Stimulated activated CD8-positive, alpha-beta memory T cell treated with anti-CD3 and anti-CD28 coated beads, Interleukin-4, amount 100 ng/mL, for 24 hours (primary cell): ENCODE measurements at places on chromosomes 5 and 9.

DNA sequence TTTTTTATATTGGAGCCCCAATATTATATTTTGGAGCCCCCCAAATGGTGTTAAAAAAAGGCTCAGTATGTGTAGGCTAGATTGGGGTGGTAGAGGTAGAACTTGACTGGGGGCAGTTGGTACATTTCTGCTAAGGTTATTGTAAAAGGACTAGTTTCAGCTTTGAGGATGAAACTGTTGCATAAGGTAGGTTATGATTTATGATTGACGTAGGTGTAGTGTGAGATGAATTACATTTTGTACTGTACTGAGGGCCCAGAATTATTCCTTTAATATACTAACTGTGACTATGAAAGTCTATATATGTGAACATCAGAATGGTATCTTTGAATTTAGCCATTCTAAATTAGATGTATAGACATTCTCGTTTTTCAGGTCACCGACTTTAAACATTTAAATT, 3.6 kb downstream of the RIC1 start:
- DNase-seq: no peak

- no peak for DNase-seq
These were observed 94.4 kb downstream of the SIL1 start for GRCh38 chr5:139103762-139104161.

DNA sequence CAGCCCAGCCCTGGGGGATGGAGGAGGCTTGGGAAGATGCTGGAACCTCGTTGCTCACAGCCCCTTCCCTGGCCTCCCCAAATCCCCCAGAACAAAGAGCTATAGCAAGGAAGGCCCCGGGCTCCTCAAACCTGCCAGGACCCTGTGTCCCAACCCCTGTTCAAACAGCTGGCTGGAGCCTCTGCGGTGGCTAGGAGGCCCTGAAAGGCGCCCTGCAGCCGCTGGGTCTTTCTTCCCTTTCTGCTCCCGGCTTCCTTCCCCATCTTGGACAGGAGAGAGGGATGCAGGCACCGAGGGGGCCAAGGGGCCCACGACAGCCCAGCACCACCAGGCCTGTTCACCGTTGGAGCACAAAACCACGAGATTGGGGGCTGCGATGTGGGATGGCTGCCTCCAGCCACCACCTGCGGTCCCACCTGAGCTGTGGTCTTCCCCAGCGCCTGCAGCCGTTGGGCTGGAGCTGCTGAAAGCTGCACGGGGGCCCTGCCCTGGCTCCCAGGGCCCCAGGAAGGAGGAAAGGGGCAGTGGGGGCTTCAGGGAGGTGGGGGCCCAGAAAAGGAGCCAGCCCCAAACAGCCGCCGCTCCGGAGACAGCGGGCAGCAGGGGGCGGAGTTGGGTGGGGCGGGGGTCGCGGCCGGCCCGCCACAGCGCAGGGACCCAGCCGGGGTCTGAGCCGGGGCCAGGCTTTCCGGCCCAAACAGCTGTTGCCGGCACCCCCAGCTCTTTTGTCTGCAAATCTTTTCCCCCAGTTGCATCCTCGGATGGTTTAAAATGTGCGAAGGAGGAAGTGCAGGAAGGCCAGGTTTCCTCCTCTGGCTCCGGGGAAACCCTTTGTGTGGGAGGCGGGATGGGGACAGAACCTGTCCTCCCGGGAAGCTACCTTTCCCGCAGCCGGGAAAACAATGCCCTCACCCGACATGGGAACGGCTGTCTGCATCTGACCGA, 16.1 kb downstream of the NOTCH1 start:
- DNase-seq: no peak

DNA sequence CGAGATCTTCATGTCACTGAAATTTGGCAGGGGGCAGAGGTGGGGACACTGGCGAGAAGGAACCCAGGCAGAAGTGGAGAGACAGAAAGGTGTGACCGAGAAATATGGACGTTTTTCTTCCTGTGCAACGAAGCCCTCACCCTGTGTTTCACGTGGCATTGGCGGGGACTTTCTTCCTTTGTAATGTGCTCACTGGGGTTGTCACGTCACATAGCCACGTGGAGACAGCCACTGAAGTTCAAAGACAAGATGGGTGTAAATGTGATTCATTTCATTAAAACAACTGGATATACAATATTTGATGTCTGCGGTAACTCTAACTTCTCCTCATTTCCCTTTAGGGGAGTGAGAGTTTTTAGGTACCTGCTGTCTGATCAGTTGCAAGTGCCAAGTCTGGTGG, 225.7 kb downstream of the FSTL4 start:
- DNase-seq: no peak

DNA sequence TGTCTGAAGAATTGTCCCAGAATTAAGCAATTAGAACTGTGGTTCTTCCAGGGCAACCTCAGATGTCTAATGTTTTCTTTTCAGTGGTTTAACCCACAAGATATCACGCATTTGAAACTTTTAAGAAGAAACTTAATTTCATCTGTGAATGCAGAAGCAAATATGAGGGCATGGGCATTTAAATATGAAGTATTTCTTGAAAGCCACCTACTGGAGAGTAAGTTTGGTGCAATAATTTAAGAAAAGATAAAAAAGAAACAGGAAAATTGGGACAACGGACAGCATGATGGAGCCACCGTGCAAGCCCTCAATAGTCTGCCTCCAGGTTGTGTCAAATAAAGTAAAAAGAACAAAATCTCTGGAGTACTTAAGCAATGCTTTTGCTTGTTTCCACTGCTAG, 1.2 kb upstream of the CAPSL start:
- DNase-seq: no peak

DNA sequence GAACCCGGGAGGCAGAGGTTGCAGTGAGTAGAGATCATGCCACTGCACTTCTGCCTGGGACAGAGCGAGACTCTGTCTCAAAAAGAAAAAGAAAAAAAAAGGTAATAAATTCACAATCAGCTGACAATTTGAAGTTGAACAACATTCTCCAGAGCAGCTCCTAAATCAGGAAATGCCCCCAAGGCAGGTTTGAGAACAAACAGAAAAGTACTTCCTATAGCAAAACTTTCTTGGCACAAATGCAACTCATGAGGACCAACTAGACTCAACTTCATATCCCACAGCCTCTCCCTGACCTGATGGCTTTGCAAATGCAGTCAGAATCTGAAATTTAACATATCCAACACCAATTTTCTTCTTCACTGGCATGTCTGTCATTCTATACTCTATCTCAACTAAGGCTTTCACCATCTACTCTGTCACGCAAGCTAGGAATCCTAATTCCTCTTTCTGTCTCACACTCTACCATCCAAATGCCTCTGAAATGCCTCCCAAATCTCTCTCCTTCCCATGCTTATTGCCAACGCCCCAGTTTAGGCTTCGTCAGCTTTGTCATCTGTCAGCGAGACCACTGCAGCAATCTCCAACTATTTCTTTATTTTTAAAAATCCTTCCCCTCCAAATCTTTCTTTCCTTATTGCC, 113.3 kb downstream of the MAPKAP1 start:
- no peak for DNase-seq

DNA sequence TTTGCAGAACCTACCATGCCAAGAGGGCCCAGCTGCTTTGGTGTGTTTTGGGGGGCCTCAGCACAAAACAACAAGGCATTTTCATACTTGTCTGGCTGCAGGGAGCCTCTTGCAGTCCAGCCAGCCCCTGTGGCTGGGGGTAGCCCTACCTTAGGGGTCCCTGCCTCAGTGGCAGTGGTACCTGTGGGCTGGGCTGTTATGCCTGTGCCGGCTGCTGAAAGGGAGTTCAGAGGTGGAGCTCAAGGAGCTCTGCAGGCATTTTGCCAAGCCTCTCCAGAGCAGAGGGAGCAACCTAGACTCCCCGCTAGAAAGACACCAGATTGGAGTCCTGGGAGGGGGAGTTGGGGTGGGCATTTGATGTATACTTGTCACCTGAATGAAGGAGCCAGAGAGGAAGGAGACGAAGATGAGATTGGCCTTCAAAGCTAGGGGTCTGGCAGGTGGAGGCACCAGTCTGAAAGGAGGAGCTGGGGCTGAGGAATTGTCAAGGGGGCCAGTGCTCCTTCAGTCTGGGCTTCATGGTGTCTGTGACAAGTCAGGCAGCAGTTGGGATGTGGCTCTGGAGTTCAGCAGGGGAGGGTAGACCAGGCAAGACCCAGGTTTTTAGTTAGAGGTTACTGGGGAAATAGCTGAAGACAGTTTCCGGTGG, 1.5 kb downstream of the SHROOM1 start:
- no peak for DNase-seq
